ENCODE measurements at places on chromosomes 2 and 18.

GRCh38 chr2:156486147-156486546 lies 50.0 kb downstream of the GPD2 start:
- no peak for DNase-seq

GRCh38 chr2:216104691-216105090 lies 4.5 kb upstream of the XRCC5 start:
- no peak for DNase-seq

DNA sequence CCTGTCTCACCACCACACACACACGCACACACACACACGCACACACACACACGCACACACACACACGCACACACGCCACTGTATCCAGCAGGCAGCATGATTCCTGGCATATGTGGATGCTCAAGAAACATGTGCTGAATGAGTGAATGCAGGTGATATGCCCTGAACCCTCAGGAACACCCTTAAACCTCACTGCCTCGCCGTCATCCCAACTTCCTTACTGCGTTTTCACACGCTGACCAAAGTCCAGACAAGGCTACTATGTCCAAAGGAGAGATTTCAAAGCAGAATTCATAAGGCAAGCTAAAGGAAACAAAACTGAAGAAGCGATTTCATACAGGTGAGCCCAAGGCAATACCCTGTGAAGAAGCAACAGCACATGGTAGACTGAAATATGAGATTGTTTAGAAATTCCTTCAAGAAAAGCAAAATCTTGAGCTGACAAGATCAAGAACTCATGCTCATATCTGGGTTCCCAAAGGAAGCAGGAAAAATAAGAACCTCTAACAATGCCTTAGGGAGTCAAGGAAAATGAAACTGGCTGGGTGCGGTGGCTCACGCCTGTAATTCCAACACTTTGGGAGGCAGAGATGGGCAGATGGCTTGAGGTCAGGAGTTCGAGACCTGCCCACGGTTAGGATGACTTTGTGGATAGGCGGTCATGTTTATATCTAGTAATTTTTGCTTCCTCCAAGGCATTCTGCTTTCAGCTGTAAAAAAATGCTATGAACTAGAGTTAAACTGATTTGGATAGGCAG lies 69.1 kb downstream of the TNFRSF11A start:
- no peak for DNase-seq

DNA sequence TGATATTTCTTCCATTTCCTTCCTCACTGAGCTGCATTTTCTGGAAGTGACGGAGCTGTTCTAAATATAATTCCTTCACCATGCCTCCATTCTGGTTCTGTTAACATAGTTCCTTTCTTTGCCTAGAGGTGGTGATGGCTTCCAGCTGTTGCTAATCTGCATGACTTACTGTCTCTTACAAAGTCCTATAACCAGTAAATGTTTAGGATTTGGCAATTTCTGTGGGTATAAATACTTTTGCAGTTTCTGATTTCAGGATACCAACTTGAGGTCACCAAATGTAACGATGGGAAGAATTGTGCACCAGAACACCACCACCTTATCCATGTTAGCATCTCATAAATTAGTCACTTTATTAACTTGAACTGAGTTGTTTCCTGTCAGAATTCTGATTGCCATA lies 101.7 kb upstream of the FN1 start:
- peak; percentile 63 for DNase-seq

DNA sequence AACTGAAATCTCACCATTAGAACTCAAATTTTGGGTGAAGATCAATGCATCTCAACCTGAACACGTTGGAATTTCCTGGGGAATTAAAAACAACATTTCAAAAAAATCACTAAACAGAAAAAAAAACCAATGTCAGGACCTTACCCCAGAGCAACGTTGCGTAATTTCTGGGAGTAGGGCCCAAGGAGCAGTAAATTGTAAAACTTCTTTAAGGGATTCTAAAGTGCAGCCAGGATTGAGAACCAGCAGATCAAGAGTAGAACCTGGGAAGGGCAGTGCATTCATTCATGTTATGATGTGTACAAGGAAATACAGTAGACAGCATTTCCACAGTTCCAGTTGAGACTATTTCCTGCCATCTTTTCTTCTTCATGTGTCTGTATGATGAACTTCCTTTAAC lies 56.9 kb downstream of the RHBDD1 start:
- DNase-seq = no peak

Data from AG09319 (cell line).